ENCODE measurements at places on chromosomes 2 and 18. TPM values are rescaled to one million over a fixed set of nuclear protein-coding genes. Genes with fewer than 3 reads are reported as not detected.

Gene IL36G
- not detected for total RNA-seq

Gene LOXHD1
- total RNA-seq: not detected

Gene EPB41L3
- total RNA-seq: 0.14 TPM

Gene KLHL29
- 3.1 TPM for total RNA-seq

All from placental pericyte (primary cell).